ENCODE measurements at places on chromosomes 4 and X. TPM values are rescaled to one million over a fixed set of nuclear protein-coding genes. Genes with fewer than 3 reads are reported as not detected.

DNA sequence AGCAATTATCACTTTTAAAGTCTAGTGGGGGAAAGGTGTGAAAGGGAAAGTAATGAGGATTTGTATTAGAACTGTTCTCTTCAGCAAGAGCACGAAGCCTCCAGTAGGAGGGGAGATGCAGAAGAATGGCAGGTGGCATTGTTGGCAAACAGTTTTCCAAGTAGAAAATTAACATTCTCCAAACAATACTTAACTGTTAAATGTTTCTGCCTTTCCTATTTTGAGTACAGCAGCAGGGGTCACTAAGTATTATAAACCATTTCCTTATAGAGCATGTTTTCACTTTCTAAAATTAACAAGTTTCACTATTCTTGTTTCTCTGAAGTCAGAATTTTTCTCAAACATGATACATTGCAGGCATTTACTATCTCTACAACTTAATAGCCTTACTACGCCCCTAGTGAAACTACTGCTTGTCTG, 58.7 kb downstream of the LEF1 start:
- no peak for DNase-seq

GRCh38 chr4:521636-522330, 22.8 kb downstream of the PIGG start:
- no peak for DNase-seq

Gene ADRA2C
- total RNA-seq: 2.2 TPM

GRCh38 chr4:77332696-77333270, 175.8 kb downstream of the CCNG2 start:
- DNase-seq: no peak

Gene SGMS2
- total RNA-seq: 116 TPM

DNA sequence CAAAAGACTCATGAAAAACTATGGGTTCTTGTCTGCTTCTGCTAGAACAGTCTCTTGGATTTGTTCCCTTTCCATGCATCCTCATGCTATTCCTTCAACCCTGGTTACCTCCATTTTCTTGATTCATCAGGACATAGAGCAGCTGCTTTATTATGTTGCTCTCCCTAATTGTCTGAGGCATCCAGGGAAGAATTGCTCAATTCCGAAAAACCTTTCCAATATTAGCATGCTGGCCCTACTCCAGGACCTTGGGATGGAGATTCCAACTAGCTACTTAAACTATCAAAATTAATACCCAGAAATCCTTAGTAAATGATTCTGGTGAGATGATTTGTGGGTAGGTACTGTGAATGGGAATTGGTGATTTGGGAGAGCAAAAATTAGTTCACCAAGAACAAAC, 56.6 kb upstream of the FAM47B start:
- no peak for DNase-seq

DNA sequence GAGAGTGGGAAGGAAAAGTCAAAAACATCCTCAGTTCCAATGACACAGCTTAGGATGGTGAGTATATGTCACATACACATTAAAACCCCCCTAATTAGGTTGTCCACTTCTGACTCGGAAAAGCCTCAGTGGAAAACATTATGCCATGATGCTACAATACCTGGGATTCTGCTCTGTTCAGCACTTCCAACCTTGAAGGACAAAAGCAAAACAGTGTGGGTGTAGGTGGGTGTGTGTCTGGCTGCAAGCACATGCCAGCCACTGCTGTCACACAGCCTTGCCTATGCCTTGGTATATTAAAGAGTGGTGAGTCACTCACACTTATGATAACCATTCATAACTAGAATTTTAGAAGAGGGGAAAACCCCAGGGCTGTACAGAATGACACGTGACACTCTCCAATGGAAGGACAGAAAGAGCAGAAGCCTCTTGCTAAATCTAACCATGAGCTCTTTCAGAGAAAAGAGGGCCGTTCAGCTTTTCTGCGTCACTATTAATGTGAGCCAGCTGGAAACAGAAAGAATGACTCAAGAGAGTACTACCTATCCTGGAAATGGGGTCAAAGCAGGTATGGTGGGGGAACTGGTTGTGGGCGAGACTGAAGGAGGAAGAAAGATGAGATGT, 159.6 kb downstream of the TET2 start:
- DNase-seq: peak; percentile 2

- no peak for DNase-seq
These were observed 26.8 kb upstream of the NAP1L5 start for GRCh38 chr4:88724406-88724805.

Gene NAAA
- 56.4 TPM for total RNA-seq

DNA sequence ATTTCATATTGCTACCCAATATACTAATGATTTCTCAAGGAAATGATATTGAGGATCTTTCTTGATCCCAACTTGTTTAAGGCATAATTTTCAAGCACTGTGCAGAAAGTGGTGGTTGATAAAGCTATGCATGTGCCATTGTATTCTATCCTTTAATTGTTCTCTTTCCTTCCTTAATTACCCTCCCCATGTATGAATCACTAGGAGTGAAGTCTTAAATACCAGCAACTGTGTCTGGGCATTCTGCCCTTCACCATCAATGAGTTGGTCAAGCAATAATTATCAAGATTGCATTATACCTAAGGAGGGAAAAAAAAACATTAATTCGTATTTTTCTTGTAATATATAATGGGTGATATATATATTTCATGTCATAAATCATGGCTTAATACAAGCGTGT, 111.8 kb upstream of the FRMPD4 start:
- DNase-seq: no peak

GRCh38 chr4:2731907-2732317, 24.2 kb downstream of the TNIP2 start:
- no peak for DNase-seq

Gene MAGEA1
- total RNA-seq: not detected

DNA sequence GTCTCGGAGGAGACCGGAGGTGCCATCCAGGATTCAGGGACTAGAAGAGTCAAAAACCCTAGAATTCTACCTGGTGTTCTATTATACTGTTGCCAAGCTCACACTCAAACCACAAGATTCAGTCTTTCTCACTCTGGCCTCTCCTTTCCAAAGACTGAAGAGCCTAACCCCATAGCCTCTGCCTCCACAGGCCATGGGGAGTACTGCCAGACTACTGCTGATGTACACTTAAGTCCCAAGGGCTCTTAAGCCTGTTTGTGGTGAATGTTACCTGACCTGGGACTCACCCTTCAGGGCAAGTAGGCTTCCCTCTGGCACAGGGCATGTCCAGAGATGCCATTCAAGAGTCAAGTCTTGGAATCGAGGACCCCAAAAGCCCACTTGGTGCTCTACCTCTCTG, 58.9 kb upstream of the IRS4 start:
- no peak for DNase-seq

Gene CAPN6
- not detected for total RNA-seq

DNA sequence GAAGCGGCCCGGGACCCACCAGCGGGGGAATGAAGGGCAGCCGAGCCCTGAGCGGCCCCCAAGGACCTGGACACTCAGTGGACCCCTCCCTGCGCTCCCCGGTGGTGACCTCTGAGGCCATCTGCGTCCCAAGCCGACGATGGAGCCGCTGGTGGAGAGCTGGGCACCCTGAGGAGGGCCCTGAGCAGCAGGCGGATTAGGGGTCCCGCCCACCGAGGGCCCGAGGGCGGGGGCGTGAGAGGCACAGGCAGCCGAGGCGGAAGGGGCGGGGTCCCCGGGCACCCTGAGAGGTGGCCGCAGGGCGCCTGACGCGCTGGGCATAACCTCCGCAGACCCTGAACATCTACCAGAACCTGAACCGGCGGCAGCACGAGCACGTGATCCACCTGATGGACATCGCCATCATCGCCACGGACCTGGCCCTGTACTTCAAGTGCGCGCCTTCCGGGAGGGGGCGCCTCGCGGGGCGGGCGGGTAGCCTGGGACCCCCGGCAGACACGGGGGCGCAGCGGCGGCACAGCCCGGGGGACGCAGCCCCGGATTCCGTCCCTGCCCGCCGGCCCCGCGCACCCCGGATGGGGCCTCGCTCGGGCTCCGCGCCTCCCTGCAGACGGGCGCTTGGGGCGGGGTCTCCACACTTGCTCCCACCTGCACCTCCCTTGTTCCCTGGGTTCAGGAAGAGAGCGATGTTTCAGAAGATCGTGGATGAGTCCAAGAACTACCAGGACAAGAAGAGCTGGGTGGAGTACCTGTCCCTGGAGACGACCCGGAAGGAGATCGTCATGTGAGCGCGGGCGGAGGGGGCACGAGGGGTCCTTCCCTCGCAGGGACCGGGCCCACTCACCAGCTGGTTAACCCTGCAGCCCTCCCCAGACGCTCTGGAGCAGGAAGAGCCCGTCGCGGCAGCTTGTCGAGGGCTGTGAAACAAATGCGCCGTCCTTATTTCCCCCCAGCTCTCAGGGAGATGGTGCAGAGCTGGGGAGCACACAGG, 10.3 kb downstream of the ATP5ME start:
- DNase-seq: no peak

DNA sequence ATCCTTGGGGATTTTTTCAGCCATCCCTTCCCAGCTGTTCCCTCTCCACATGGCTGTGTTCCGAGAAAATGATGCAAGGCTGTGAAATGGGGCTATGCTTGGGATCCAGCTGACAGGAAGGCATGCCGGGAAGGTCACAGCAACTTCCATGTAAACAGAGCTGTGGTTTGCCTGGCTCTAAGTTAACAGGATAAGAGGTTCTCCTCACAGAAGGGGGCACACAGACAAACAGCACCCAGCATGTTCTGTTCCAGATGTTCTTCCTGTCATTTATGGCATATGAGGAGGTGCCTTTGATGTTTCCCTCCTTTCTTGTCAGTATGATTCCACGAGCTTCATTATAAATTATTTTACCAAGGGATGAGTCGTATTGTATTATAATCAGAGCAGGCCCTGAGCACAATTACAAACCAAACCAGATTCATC, 220.7 kb downstream of the ANTXR2 start:
- peak; percentile 18 for DNase-seq

Gene CXorf49
- total RNA-seq: not detected

- peak; percentile 62 for DNase-seq
These were observed 844.2 kb downstream of the RAPGEF2 start for GRCh38 chr4:159946983-159947615.

Gene DDX60
- total RNA-seq: 8.0 TPM

Gene SSR4
- total RNA-seq: 295 TPM

Gene PAGE2B
- not detected for total RNA-seq

DNA sequence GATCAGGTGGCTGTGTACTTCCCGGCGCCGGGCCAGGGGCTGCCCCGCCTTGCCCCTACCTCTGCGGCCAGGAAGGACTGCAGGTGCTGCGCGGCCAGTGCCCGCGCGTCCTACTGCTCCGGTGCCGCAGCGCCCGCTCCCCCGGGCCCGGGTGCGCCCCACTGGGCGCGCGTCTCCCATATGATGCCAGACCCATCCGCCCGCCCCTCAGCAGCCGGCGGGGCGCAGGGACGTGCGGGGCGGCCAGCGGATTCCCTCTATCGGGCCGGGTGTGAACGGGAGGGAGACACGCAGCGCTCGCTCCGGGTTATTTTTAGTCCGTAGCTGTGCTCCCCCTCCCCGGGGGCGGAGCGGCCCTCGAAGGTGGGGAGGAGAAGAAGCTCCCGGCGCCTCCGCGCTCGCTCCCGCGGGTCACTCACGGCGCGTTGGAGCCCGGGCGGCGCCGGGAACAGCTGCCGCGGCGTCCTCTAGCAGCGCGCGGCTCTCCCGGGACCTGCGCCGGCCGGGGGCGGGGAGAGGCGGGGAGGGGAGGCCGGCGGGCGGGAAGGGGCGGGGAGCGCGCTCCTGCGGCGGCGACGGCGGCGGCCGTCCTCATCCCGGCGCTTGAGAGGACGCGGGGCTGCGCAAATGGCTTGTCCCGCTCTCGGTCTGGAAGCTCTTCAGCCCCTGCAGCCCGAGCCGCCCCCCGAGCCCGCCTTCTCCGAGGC, 103.6 kb downstream of the UCHL1 start:
- DNase-seq: peak; percentile 72

Gene PABPC1L2B
- not detected for total RNA-seq

DNA sequence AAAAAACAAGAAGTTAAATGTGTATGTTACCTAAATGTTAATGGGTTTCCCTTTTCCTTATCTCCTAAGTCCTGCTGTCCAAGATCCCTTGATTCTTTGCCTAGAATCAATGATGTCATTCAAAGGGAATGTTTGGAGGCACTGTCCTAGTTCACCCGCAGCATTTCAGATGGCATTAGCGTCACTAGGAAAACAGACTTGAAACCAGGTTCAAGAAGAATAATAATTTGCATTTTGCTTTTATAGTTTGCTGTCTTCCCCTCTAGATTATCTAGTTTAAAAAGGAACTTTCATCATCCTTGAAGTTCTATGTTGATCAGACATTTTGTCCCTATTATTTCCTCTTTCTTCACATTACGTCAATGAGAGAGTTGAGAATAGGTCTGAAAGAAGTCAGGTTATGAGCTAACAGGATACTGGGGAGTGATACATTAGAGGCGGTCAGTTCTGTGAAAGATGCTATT, 234.1 kb upstream of the PGRMC2 start:
- DNase-seq: peak; percentile 50

Gene TCEAL5
- not detected for total RNA-seq

All from GM23248 (cell line).